ENCODE measurements at places on chromosomes 3 and 15. TPM values are rescaled to one million over a fixed set of nuclear protein-coding genes. Genes with fewer than 3 reads are reported as not detected.

CAPN3 gene
- total RNA-seq: 0.40 TPM

GABRR3 gene
- not detected for total RNA-seq

AGBL1 gene
- not detected for total RNA-seq

ACTR8 gene
- 22.3 TPM for total RNA-seq

CHRM5 gene
- 0.04 TPM for total RNA-seq

RFTN1 gene
- total RNA-seq: 12.3 TPM

IL12A gene
- total RNA-seq: 6.5 TPM

DGKG gene
- 2.5 TPM for total RNA-seq

SPINK8 gene
- not detected for total RNA-seq

LSMEM2 gene
- not detected for total RNA-seq

GOLGA8K gene
- total RNA-seq: 1.2 TPM

PGBD4 gene
- 2.6 TPM for total RNA-seq

TRAT1 gene
- not detected for total RNA-seq

TRPM1 gene
- not detected for total RNA-seq

CGNL1 gene
- 0.86 TPM for total RNA-seq

PIGZ gene
- total RNA-seq: 3.7 TPM

CRTAP gene
- total RNA-seq: 184 TPM

SLC15A2 gene
- 0.91 TPM for total RNA-seq

CCDC191 gene
- total RNA-seq: 1.3 TPM

LMAN1L gene
- not detected for total RNA-seq

CLDN16 gene
- total RNA-seq: not detected

SSUH2 gene
- not detected for total RNA-seq

SLC12A6 gene
- 22.9 TPM for total RNA-seq

TATDN2 gene
- total RNA-seq: 14.1 TPM

NR1I2 gene
- total RNA-seq: 0.04 TPM

FILIP1L gene
- total RNA-seq: not detected

IP6K1 gene
- total RNA-seq: 51.0 TPM

ITGA11 gene
- not detected for total RNA-seq

ASB14 gene
- not detected for total RNA-seq

ISG20 gene
- 48.6 TPM for total RNA-seq

GASK1A gene
- 1.9 TPM for total RNA-seq

CFAP100 gene
- not detected for total RNA-seq
